ENCODE measurements at places on chromosomes 5 and 9.
A peak's percentile ranks its signal among the peaks of the same experiment; 100 is the strongest.

- no peak for DNase-seq
Observed at GRCh38 chr9:82127465-82127864, 138.9 kb downstream of the SPATA31D1 start.

DNA sequence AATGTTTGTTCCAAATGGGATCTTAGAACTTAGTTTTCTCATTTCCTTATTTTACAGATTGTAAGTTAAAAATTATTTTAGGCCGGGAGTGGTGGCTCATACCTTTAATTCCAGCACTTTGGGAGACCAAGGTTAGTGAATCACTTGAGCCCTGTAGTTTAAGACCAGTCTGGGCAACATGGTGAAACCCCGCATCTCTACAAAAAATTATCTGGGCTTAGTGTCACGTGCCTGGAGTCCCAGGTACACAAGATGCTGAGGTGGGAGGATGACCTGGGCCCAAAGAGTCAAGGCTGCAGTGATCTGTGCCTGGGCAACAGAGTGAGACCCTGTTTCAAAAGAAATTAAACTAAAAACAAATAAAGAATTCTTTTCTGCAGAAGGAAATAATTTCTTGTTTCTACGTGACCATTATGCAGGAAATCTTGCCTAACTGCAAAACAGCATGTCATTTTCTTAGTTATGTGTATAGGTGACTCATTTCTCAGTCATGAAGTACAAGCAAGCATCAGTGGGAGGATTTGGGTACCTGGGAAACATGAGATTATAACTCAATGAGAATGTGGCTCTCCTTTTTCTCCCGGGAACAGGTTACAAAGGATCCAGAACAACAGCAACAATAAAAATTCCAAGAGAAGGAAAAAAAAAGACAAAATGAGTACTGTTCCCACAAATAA lies 375.1 kb upstream of the ST8SIA4 start:
- peak; percentile 1 for DNase-seq

GRCh38 chr5:7405277-7405676 lies 9.3 kb downstream of the ADCY2 start:
- DNase-seq = no peak

- DNase-seq = peak; percentile 84
Observed at GRCh38 chr5:137220523-137220927, 278.6 kb downstream of the SPOCK1 start.

DNA sequence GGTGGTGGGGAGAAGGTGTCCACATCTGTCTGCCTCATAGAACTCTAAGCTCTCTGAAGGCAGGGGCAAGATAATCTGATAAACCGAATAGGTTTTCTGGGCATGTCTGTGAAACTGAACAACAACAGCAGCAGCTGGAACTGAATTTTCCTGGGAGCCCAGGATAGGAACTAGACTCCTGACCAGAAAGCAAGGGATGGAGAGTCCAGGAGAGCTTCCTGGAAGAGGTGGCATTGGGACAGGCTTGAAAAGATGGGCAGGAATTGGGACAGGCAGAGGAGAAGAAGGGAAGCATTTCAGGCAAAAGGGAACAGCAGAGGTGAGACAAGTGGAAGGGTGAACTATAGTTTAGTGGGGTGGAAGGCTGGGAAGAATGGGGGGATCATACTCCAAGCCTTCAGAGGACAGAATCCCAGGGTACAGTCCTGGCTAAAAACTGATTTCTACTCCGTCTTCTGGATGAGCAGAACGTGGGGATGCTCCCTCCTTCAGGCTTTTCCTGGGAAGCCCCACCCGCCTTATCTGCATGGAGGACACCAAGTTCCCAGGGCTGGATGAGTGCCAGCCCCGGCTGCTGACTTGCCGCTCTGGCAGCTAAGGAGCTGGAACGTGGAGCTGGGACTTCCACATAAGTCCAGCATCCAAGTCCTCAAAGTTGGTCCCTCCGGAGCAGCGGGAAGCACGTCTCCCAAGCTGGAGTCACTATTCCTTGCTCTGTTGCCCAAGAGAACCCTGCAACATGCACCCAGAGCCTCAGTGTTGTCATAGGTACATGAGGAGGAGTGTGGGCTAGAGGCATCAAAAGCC lies 13.9 kb upstream of the KIF12 start:
- DNase-seq = peak; percentile 68

GRCh38 chr9:23005156-23005555 lies 558.5 kb downstream of the DMRTA1 start:
- peak; percentile 72 for DNase-seq

- peak; percentile 2 for DNase-seq
Observed at GRCh38 chr5:17928581-17928981, 294.3 kb downstream of the TAF11L14 start.

- peak; percentile 22 for DNase-seq
Observed at GRCh38 chr9:16727452-16728136, 142.9 kb downstream of the BNC2 start.

DNA sequence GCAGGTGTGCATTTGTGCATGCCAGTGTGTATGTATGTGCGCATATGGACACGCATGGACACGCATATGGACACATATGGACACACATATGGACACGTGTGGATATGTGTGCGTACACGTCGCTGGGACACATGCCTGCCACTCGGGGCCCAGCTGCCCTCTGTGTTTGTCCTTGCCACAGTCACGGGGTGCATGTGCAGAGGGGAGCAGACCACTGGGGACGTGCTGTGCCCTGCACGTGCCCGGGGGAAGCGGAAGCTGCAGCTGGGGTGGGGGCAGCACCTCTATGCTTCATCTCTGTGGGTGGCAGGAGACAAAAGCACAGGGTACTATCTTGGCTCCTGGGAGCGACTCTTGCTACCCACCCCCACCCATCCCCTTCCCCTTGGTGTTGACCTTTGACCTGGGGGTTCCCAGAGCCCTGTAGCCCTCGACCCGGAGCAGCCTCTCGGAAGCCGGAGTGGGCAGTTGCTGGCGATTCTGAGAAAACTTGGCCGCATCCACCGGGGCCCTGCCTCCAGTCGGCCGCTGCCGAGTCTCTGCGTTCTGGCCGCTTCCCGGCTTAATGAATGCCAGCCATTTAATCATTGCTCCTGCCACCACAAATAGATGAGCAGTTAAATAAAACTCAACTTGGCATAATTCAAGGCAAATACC lies 2.4 kb upstream of the SLC6A18 start:
- no peak for DNase-seq

DNA sequence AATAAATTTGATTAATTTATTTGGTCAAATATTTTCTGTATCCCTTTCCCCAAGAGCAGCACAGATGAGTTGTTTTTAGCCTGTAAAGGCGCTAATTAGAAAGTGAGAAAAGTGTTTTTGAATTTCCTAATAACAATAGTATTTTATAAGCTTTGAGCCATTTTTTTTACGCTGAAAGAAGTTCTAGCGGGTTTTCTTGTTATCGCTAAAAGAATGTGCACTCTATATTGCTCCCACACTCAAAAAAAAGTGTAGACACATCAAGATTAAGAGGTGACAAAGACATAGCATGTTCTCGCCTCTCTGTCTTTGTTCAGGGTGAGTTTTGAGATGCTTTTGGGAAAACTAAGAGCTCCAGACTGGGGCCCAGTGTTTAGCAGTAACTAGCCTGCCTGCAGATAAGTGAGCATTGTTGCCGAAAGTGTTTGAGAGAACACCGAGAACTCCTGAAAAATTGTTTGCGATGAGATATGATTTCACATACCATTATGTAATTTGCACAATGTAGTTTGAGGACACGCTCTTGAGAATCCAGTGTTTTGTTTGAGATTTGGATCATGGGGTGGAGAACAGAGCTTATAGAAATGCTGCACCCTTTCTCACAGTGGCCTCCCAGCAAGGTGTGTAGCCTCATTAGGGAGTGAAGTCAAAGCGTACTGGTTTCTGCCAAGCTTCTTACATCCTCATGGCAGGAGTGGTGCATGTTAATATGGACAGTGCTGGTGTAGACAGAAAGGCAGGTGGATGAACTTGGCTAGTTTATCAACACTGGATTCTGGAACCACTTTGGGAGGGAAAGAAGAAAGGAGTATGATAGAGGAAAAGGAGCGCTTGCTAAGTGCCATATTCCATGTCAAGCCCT lies 1.5 kb downstream of the F2R start:
- DNase-seq = no peak

- DNase-seq = no peak
Observed at GRCh38 chr5:32494827-32495226, 50.3 kb upstream of the ZFR start.

DNA sequence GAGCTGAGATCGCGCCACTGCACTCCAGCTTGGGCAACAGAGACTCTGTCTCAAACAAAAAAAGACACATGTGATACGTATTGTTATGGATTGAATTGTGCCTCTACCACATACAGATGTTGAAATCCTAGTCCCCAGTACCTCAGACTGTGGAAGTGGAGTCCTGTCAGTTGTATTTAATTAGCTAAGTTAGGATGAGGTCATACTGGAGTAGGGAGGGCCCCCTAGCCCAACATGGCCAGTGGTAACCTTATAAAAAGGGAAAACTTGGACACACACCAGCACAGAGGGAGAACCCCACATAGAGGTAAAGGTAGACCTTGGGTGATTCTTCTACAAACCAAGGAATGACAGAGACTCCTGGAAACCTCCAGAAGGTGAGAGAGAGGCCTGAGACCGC lies 119.8 kb downstream of the GADD45G start:
- no peak for DNase-seq

GRCh38 chr5:41815663-41816229 lies 54.5 kb downstream of the OXCT1 start:
- DNase-seq = no peak

DNA sequence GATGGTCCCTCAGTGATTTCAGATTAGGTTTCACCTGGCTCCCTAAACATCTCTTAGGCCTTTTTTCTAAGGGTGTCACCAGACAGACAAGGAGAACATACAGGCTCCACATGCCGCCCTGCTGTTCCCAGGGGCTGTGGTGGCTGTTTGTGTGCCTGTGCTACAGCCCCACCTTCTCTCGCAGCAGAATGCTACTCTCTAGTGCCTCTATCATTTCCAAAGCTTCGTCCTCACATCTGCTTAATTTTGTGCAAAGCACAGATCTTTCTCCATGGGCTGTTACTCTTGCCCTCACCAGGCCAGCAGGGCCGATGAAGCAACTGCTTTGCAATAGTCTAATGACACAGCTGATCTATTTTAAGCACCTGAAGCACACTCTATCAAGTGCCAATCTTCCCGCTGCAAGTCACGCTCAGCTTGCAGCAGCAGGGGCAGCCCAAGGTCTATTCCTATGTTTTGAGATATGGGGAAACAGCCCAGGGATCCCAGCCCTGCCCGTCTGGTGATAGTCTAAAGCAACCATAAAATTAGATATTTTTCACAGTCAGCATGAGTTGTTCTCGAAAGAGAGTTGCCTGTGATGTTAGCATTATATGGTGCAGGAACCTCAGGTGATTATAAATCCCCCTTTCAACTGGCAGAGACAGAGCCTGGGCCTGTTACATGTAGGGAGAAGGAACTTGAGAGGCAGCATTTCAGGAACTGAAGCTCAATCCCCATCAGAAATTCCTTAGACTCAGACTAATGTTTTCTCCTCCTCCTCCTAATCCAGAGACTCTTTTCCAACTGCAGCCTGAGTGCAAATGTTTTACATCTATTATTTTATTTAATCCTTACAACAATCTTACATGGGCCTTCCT lies 12.7 kb downstream of the ABLIM3 start:
- peak; percentile 57 for DNase-seq

- DNase-seq = no peak
Observed at GRCh38 chr9:23493219-23493618, 332.8 kb downstream of the ELAVL2 start.

DNA sequence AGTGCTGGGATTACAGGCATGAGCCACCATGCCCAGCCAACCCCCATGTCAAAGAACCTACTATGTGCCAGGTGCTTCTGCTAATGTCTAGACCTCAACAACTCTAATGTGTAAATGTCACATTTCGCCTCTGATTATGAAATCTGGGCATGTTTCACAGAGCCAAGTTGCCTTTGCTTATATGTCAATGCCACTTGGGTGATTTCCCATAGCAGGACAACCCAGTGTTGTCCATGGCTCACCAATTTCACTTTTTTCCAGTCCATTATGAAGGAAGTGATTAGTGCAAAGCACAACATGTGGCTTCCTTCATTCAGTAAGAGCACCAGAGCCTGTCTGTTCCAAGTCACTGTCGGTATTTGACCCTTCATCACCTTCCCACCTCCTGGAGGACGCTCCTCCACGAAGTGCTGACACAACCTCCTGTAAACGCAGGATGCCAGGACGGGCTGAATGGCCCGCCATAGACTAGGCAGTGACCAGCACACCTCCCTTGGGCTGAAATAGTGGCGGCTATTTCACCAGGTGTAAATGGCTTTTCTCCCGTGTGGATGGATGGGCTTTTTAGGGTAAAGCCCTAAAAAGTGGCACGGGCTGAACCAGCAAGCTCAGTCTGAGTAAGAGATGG lies 962 bp upstream of the PKN3 start:
- no peak for DNase-seq

- DNase-seq = peak; percentile 62
Observed at GRCh38 chr9:115042781-115043509, 75.0 kb downstream of the TNC start.

Measured in fibroblast of skin of right quadriceps (primary cell).